ENCODE measurements at places on chromosomes 2 and 18.

DNA sequence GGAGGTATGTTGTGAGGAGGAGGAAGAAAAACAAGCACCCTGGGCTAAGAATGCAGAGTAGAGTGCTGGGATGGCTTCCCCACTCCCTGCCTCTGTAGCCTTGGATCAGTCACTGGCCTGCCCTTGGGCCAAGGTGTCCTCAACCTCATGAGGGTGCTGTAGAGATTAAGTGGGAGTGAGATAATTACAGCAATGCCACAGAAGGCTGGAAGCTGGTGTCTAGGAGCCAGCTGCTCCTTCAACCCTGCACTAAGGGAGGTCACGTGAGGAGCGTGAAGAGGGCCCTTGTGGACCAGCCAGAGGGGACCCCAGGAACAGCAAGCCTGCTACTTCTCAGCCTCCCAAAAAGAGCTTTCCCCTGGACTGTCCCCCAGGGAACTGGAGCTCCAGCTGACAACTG lies 95.2 kb downstream of the TTC32 start:
- DNase-seq = no peak

GRCh38 chr18:7325126-7325430 lies 94.2 kb downstream of the LRRC30 start:
- DNase-seq = no peak

DNA sequence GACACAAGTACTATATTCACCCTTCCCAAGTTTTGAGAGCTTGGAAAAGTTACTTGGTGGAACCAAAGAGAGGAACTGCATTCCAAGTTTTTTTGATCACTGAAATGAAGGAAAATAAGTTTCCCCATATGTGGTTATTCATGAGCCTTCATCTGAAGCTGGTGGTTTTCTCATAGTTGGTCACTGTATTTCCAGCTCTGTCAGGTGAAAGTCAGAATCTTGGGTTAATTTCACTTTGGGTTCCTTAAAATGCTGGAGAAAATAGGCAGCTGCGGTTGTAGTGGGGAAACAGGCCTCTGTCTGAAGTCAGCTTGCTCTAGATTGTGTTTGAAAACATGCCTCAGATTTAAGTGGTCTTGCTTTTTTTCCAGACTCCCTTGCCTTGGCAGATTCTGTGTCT lies 200.5 kb downstream of the HRH4 start:
- DNase-seq = no peak

DNA sequence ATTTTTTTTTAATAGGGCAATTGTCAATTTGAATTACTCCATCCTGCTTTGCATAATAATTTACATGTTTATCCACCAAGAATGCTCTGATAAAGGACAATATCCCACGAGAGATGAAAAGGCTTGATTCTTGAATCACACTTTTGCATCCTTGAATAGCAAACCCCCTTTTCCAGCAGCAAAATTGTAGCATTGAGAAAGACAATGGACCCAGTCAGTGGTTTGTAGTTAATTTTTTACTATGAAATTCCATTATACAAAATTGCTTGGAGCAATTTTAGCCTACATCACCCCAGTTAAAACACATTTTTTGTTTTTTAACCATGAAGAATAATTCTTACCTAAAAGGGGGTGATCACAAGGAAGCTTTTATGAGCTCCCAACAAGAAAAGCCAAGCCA lies 255.1 kb downstream of the RND3 start:
- DNase-seq = no peak

DNA sequence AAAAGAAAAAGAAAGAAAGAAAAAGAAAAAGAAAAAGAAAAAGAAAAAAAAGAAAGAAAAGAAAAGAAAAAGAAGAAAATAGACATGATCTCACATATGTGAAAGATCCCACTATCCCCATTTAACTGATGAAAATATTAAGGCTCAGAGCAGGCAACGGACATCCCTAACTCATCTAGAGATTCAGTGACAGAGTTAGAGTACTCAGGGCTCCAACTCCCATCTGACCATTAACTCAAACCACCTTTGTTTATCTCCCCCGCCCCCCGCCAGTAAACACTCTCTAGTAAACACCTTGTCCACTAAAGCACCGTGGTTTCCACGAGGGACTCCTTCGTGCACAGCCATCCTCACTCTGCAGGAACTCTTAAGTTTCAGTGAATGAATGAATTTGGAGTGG lies 142.9 kb downstream of the TGIF1 start:
- no peak for DNase-seq

GRCh38 chr2:74005786-74006185 lies 21.1 kb downstream of the TET3 start:
- no peak for DNase-seq

DNA sequence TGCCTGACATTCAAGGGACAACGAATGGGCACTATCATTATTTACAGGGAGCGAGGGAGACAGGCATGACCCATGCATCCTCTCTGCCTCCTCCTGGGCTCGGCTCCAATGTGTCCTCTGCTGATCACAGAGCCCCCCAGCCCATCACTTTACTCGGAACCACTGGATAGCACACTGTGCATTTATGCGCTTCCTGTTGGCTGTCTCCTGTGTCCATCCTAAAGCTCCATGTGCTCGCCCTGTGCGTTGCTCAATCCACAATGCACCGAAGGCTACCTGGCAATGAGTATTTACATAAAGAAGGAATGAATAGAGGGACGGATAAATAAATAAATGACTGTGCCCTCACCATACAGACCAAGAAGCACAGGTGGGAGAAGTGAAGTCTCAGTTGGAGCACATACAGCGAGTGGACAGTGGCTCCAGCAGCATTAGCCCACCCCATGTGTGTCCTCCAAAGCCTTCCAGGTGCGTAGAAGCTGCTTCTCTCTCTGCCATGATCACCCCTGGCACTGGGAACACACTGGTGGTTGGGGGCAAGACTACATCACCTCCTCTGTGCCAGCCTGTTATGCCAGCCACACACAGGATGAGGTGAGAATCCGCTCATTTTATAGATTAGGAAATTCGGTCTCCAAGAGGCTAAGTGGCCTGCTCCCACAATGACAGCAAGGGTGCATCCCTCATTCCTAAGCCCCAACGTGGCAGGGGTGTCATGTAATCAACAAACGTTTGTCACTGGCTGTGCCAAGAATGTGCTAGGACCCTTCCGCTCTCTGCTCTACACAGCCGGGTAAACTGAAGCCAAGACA lies 2.3 kb upstream of the GDF7 start:
- no peak for DNase-seq

GRCh38 chr2:10257500-10258147 lies 45.1 kb upstream of the HPCAL1 start:
- no peak for DNase-seq

- no peak for DNase-seq
Measured at GRCh38 chr2:170739048-170739447, 23.9 kb downstream of the SP5 start.

DNA sequence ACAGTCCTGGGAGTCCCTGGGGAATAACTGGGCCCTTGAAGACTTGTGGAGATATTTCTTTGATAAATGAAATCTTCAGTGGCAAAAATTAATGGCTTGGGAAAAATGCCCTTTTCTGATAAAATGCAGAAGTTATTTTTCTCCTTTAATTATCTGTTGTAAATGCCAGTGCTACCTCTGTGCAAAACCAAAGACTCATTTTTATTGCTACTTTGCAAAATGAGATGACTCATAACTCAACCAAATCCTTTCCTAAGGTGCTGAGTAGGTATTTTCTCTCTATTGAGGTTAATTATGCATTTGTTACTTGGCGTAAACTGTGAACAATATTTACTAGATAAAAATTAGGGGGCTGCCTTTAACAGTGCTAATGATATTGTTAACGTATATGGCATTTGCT lies 163.9 kb downstream of the DOK6 start:
- no peak for DNase-seq

DNA sequence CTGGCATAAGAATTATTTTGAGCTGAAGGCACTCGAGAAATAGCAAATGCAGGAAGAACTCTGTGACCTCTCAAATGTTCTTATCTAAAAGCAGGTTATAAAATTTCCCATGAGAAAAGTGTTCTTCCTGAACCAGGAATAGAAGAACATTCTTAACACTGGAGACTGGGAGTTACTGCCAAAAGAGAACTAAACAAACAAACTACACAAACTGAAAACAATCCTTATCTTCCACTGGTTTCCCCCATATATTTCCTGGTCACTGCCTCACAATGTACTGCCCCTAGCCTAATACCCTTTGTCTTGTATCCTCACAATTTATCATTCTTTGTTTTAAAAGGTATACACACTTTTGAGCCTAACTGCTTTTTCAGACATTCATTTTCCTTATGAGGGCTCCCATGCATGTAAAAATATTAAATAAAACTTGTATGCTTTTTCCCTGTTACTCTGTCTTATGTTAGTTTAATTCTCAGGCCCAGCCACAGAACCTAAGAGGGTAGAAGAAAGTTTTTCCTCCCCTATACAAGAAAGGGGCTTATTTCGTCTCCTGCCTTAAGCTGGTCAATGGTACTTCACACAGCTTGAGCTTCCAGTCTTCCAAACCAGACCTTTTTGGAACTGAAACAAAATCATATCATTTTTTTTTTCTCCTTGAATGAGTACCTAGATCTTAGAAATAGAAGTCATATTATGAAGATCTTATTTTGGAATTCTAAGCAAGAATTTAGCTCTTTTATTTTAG lies 110.6 kb downstream of the MSTN start:
- DNase-seq = no peak

DNA sequence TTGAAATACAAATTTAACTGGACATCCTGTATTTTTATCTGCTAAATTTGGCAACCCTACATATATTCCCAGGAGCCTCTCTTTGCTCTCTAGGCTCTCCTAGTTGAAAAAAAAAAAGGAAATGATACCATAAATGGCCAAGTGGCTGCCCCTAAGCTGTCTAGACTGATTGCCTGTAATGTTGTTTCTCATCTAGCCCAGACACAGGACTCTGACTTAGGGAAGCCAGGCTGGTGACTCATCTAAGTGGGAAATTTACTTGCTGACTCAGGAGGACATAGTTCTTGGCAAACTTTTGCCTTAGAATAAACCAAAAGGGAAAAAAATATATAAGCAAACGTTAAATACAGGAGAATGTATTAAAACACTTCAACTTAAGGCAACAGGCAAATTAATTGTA lies 14.6 kb upstream of the ITGAV start:
- no peak for DNase-seq

GRCh38 chr2:112476434-112476833 lies 5.5 kb upstream of the TTL start:
- DNase-seq = no peak

DNA sequence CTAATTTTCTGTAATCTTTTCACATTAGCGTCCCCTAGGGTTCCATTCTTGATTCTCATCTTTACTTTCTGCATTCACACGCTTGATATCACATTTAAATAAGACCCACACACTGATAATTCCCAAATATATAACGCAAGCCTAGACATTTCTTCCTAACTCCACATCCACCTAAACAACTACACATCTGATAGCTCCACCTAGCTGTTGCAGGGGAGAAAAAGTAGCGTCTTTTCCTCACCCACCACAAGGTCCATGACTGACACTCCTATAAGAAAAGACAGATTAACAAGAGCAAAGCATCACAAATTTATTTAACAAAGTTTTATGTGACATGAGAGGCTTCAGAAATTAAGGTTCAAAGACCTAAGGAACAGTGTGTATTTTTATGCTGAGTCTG lies 862.2 kb upstream of the DDX18 start:
- DNase-seq = no peak

DNA sequence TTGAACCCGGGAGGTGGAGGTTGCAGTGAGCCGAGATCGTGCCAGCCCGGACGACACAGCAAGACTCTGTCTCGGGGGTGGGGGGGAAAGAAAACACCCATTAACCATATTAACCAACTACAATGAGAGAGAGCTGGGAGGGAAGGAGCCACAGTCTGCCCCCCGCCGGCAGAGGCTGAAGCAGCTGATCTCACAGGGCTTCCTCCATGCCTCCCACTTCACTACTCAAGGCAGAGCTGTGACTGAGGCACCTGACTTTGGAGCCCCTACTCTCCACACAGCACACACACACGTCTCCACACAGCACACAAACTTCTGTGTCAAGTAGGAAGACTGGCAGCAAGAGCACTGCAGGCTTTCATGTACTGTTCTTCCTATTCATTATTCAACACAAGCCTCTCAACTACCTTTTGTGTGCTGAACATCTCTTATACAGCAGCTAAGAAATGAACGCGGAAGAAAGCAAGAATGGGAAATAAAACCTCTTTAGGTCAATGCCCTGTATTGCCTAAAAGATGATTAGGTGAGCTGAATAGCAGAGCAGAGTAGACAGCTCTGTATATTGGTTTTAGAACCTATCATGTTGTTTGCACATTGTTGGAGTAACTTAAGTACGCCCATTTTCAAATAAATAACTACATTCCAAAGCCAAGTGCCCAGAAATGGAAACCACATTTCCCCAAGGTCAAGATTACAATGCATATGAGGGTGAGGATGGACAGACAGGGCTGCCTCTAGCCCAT lies 26.2 kb downstream of the PDIA6 start:
- DNase-seq = no peak

DNA sequence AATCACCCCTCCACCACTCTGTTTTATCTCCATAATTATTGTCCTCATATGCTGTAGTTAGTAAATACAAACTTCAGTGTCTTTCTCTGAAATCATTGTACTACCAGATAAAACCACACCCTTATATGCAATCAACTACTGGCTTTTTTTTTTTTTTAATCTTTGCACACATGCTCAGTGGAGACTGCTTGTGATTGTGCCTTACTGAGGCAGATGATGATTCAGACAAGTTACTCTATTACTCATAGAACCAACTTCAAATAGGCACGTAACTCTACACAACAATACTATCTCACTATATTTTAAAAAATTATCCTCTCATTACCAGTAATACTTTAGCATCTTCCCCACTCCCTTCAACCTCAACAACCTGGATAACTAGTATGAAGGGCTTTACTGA lies 1278.4 kb upstream of the PIK3C3 start:
- DNase-seq = no peak

GRCh38 chr2:109131777-109132176 lies 2.8 kb downstream of the SH3RF3 start:
- DNase-seq = no peak

DNA sequence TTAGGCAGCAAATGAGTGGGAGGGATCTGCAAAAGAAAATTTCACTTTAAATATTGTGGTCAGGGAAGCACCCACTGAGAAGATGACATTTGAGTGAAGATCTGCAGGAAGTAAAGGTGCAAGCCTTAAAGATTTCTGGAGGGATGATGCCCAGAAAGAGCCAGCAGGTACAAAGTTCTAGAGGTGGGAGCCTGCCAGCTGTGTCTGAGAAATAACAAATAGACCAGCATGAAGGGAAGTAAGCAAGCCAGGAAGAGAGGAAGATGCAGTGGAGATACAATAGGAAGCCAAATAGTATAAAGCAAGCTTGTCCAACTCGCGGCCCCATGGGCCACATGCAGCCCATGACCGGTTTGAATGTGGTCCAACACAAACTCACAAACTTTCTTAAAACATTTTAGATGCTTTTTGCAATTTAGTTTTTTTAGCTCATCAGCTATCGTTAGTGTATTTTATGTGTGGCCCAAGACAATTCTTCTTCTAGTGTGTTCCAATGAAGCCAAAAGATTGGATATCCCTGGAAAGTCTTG lies 489.9 kb downstream of the DCC start:
- no peak for DNase-seq

Data from activated T-helper 9 cell treated with anti-CD3 and anti-CD28 coated beads, Interleukin-2, amount 50 U/mL, for 16 hours (primary cell).